ENCODE measurements at places on chromosomes 7 and 10.

- no peak for DNase-seq
These were observed 286.5 kb upstream of the LRRTM3 start for GRCh38 chr10:66639371-66639770.

- no peak for DNase-seq
These were observed 230.8 kb downstream of the SKAP2 start for GRCh38 chr7:26633557-26633956.

DNA sequence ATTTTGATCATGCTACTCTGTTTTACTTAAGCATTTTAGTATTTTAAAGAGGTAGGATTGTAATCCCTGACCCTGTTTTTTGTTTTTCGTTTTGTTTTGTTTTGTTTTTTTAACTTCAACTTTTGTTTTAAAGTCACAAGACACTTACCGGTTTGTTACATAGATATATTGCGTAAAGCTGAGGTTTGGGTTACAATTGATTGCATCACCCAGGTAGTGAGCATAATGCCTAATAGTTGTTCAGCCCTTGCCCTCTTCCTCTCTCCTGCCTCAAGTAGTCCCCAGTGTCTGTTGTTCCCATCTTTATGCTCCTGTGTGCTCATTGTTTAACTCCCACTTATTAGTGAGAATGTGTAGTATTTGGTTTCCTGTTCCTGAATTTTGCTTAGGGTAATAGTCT lies 93.1 kb upstream of the TEX47 start:
- DNase-seq = no peak

DNA sequence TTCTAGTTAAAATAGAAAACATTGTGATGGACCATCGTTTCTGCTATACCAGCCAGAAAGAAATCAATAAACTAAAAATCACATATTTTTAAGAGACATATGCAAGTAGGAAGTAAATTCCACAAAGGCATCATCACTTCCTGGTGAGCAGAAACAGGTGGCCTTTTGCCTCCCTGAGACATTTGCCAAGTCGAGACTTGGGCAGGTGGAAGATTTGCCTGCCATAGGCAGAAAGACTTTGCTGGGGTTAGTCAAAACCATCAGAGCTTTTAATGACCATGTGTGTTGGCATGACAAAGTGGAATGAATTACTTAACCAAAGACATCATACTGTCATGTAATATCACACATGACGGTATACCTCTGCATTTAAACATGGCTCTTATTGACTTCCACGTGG lies 66.0 kb upstream of the FGL2 start:
- no peak for DNase-seq

DNA sequence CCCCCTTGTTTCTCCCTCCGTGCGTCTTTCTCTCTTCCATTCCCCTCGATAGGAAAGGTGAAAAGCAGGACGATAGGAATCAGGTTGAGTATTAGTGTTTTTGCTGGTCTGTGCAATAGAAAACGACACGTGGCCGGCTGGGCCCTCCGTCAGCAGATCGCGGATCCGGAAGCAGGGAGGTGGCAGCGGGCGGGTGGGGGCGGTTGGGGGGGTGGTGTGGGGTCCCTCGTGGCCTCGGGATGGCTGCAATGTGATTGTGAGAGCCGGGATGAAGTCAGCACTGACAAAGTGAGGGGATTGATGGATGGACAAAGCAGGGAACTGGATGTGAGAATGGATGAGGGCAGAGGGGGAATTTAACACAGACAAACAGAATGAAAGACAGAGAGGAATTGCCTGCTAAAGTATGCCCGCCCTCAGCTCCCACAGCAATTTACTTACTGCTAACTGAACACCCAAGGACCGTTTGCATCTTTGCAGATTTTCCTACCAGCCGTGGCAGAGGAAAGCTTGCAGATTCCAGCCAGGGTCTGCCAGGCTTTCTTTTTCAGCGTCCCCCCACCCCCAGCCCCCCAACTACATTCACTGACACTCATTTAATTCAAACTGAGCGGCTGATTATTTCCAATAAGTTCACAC lies 280.9 kb downstream of the LRMDA start:
- DNase-seq = no peak

DNA sequence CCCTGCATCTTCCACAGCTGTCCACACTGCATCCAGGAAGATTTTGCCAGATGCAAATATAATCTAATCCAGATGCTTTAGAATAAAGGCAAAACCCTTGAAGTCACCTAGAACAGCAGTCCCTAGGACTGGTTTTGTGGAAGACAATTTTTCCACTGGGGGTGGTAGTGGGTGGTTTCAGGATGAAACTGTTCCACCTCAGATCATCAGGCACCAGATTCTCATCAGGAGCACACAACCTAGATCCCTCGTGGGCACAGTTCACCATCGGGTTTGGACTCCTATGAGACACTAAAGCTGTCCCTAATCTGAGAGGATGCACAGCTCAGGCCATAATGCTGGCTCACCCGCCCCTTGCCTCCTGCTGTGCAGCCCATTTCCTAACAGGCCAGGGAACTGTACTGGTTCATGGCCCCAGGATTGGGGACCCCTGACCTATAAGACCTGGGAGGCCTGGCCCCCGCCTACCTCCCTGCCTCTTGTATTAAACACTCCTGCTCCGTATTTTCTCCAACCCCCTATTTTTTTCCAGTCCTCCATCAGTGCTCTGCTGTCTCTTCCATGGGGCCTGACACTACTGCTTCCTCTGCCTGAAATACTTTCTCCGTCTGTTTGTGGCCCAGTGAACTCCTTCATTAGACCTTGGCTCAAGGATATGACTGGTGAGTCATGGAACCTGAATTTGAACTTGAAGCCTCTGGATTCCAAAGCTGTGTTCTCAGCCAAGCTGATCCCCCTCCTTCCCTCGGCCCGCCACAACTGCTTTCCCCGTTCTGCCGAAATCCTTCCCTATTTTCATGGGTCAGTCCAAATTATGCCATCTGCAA lies 79.9 kb upstream of the RHEB start:
- no peak for DNase-seq
